ENCODE measurements at places on chromosomes 4 and X.

- no peak for DNase-seq
Observed at GRCh38 chr4:85488416-85488815, 13.5 kb downstream of the ARHGAP24 start.

GRCh38 chr4:148263802-148264201 is 178.4 kb downstream of the NR3C2 start:
- no peak for DNase-seq

GRCh38 chr4:53777244-53777984 is 186.1 kb upstream of the LNX1 start:
- no peak for DNase-seq

- no peak for DNase-seq
Observed at GRCh38 chr4:57102050-57102624, 8.0 kb downstream of the IGFBP7 start.

GRCh38 chr4:118268780-118269179 is 84.0 kb downstream of the PRSS12 start:
- no peak for DNase-seq

DNA sequence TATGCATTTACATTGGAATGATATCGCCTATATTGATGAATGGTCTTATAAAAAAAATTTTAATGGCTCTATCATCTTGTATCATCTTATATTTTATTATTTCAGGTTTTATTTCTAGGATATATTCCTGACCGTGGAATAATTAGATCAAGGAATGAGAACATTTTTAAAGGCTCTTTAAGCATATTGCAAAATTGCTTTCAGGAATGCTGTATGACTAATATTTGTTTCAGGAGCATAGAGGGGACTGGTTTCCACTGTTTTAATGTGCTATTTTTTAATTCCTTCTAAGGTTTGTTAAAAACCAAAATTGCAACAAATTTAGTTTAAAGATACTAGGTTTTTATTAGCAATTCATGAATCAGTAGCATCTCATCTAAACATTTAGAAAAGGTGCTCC is 120.2 kb downstream of the BMPR1B start:
- DNase-seq, result no peak

DNA sequence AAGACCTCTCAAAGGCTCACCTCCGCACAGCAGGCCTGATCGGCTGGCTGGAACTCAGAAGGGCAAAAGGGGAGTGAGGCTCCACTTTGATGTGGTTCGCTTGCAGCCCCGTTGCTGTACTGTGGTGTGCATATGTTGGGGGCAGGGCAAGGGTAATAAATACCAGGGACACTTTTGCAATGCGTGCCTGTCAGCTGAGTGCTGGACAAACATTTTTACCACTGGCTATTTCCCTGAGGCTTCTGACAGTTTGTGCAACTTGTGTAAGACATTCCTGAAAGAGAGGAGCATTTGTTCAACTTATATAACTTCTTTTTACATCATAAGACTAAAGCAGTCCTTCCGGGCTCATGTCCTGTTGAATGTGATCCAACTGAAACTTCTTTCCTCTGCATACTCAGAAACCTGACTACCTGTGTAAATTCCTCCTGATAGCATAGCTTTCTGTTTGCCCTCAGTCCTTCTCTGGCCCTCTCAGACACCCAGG is 82.3 kb downstream of the SPRY1 start:
- DNase-seq, result no peak

DNA sequence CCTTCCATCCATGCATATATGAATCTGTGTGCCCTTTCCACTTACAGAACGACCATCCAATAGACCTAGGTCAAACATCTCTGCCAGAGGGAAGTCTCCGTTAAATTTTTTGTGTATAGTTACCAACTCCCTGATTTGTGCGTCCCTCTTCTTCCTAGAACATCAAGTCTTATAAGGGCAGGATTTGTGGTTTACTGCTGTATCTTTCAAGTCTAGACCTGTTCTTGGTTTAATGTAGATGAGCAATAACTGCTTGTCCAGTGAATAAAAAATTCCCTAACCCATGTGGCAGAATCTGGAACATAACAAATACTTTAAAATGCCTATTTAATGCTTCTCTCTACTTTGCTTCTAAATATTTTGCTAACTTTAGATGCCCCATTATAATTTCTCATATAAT is 988.8 kb downstream of the RAPGEF2 start:
- DNase-seq, result no peak

DNA sequence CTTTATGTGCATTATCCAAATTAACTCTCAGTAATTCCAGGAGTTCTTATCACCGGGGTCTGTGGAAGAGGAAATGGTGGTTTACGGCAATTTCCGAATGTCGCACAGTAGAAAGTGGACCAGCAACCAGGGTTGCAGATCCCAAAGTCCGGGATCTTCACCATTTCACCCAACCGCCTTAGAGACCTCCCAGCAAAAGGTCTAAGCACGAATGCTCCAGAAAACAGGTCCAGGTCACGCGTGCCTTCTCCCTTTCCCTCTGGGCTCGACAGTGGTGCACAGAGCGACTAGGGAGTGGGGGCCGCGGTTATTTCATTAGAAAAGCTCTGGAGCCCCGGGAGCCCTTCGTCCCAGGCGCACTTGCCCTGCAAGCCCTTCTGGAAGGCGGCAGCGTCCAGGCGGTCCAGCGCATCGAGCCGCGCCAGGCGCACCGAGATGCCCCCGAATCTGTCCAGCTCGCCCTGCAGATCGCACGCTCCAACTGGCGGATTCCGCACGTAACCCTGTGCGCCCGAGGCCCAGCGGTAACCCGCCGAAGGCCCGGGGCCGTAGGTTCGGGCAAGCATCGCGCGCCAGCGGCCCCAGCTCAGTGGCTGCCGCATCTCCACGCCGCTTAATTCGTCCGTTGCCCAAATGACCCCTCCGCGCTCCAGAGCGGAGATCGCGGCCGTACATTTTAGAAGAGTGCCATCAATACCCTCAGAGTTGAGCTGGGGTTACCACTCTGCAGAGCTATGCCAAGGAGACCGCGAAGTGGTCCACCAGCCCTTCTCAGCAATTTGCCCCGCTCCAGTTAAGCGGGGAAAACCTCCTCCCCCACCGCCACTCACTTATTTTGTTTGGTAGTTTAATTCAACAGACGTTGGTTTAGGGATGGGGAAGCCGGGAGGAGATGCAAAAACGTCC is at the start of gene NUDT6:
NUDT6 (minus strand) TSS at position 627 of the 906 bp plus-strand sequence; CDS start at position 602, 25 bp downstream.
- DNase-seq, result peak; percentile 47

DNA sequence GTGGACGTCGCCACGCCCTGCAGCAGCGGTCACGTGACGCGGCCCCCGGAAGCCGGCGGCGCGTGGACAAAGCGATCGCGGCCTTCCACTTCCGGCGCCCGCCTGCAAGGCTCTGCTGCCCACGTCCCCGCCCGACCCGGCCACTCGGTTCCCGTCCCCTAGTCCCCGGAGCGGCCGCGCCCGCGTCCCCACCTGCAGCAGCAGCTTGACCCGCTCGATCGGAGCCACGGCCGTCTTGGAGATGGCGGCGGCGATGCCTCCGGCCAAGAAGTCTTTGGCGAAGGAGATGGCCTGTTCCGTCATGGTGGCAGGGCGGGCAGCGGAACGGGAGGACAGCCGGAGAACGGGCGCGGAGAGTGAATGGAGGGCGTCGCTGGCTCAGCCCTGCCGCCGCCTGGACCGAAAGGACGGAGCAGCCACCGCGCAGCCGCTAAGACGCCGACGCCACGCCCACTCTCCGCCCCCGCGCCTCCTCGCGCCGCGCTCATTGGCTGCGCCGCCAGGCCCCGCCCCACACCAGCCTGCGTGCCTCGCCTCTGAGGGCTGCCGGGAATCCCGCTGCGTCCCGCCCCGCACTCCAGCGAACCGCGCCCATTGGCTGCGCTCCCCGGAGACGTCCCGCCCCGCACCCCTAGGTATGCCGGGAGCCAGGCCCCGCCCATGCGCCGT is at the start of gene SLC25A6:
SLC25A6 (minus strand) TSS at position 407 of the 669 bp plus-strand sequence; CDS start at position 303, 104 bp downstream.
- DNase-seq, result peak; percentile 99

DNA sequence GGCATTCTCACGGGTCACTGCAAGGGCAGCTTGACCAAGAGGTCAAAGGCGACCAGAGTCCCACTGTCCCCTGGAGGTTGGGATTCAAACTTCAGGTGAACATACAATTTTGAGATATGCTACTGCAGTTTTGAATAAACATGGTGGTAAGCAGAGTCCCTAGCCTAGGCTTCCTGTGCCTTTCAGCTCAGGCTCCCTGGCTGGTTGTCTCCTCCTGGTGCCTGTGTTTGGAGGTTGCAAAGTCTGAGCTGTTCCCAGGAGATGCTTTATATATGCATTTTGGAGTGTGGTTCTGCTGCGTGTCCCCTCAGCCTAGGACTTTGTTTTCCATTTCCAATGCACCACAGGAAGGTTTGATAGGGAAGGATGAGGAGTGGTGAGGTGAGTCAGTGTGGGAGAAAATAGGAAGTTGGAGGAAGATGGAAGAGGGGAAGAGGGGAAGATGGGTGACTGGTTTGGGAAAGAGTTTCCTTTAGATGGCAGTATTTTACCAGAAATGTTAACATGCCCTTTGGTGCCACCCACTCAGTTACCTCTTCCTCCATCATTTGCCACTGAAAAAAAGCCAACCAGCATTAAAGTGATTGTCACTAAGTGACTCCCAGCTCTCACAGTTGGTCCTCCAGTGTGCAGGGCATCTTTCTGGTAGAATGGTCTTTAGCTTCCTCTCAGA is 211.7 kb upstream of the AGTR2 start:
- no peak for DNase-seq

DNA sequence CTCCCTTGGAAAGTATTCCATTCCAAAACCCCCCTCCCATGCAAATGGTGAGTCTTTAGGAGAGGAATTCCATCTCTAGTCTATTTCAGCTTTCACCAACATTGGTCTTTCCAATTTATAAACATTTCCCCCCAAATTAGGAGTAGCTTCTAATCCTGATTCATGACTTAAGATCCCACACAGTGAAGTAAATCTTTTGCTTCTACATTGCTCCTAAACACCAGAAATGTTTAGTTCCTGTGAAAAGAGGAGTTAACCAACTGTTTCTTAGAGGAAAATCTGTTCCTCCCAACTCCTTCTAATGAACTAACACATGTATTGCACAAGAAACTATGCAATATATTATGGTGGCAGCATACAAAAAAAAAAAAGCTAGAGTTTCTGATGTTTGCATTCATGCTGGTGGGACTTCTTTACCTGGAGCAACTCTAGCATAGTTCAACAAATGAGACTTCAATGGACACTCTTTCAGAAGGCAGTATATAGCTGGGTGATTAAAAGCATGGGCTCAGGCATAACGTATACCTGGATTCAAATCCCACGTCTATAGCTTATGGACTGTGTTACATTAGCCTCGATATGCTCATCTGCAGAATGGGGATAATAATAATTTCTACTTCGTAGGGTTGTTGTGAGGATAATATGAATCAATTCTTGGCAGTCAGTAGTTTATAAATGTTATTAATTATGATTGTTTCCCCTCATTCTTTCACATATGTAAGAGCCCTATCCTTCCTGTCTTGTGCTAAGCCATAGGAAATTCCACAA is 131.6 kb upstream of the TMEM164 start:
- DNase-seq, result no peak

GRCh38 chr4:337932-338758 is 531 bp downstream of the ZNF141 start:
- peak; percentile 55 for DNase-seq

DNA sequence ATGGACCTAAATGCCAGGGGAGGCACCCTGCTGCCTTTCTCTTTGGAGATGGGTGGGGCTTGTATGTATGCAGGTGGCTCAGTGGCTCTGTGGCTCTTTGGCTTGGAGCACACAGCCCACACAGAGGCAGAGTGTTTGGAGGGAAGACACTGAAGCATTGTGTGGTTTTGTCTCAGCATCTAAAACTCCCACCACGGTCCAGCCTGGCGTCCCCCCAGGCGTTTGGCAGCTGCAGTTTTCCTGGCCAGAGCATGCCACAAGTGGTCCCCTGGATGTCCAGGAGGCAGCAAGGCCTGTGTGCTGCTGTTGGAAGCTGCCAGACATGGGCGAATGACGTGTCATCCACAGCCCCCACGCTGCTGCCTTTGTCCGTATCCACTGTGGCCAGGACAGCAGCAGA is 32.2 kb upstream of the PSAPL1 start:
- no peak for DNase-seq

DNA sequence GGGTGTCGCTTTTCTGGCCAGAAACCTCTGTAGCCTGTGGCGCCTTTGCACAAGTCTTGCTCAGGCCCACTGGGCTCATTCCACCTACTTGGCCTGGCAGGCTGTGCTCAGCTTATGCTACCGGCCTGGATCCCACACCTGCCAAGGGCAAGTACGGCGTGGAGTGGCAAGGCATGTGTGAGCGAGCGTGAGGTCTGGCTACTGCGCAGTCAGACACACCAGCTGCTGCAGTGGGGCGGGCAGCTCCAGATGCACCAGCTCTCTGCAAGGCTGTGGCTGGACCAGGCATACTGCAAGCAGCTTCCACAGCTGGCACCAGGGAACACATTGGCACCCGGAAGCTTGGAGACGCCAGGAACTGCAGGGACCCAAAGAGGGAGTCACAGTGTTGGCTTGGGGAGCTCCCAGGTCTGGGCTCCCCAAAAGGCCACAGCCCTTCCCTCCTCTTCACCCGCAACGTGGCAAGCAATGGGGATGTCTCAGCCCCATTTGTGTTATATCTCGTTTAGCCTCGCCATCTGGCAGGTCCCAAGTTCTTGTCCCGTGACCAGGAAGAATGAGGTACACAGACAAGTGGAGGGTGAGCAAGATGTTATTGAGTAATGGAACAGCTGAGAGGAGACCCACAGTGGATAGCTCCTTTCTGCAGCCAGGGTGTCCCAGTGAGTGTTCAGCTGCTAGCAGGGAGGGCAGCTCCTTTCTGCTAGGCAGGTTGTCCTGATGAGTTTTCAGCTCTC is 3.8 kb upstream of the FBXW7 start:
- no peak for DNase-seq

DNA sequence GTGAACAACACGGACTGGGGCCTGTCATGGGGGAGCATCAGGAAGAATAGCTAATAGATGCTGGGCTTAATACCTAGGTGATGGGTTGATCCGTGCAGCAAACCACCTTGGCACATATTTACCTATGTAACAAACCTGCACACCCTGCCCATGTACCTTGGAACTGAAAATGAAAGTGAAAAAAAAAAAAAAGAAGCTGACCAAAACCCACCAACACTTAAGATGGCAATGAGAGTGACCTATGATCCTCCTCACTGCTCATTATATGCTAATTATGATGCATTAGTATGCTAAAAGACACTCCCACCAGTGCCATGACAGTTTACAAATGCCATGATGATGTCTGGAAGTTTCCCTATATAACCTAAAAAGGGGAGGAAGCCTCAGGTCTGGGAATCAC is 503.2 kb upstream of the CTSO start:
- no peak for DNase-seq

GRCh38 chr4:17275836-17276235 is 236.1 kb downstream of the QDPR start:
- DNase-seq, result no peak

DNA sequence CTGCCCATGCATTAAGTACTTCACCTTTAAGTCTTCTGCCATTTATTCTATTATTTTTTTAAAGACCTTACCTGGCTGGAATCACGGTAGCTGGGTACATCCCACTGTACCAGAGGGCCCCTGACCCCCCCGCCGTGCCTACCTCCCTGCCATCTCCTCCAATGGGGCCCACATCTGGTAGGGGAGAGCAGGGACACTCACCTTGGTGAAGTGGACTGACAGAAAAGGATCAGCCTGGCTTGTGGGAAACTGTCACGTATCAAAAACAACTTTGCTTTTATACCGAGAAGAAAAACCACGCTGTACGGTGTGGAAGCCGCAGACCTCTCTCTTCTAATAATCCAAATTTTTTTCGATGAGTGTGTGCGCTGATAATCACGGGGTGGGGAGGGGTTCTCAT is at the start of gene FOXP3:
FOXP3 (minus strand) TSS at position 251 of the 400 bp plus-strand sequence. CDS start 6,205 bp downstream, outside the sequence.
- peak; percentile 21 for DNase-seq

- DNase-seq, result no peak
Observed at GRCh38 chrX:34764852-34765361, 107.8 kb upstream of the TMEM47 start.
